Lung microvascular endothelial cell (primary cell): ENCODE measurements at places on chromosomes 3 and 15.

DNA sequence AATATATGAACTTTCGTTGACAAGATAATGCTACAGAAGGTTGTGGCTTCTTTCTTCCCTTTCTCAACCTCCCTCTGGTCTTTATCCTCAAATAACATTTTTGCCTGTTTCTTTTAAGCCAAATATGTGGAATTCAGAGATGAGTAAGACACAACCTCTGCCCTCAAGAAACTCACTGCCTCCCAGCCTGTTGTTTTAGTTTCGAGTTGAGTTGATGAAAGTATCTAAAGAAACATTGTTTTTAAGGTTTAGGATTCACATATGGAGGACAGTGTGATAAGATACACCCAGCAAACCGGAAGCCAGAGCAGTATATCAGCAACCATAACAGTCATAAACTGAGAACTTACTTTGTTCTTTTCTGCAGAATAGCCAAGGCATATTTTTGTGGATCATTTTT, 218.6 kb downstream of the THSD4 start:
- no peak for DNase-seq

- DNase-seq, result no peak
Measured at GRCh38 chr15:74517096-74517495, 23.9 kb upstream of the ARID3B start.

- no peak for DNase-seq
Measured at GRCh38 chr15:63759752-63760151, 74.0 kb downstream of the HERC1 start.

GRCh38 chr3:78035131-78035641, 995.3 kb downstream of the ROBO2 start:
- no peak for DNase-seq

GRCh38 chr3:114668099-114668498, 374.3 kb downstream of the TIGIT start:
- no peak for DNase-seq

GRCh38 chr3:126711121-126711760, 7.2 kb downstream of the CHCHD6 start:
- DNase-seq, result no peak

DNA sequence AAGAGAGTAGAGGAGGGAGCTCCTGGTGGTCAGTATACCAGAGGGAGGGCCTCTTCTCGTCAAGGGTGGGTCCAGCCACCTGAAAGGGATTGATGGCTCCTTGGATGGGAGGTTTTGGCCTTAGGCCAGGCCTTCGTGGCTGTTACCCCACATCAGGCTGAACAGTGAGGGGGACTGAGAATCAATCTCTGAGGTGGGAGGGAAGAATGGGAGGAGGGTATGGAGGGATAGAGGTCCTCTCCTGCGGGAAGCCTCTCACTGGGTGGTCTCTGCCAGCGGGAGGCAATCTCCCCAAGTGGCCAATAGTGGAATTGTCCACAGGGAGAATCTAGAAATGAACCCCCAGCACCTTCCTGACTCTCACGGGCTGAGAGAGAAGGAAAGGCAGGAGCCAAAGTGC, 53.5 kb downstream of the BSN start:
- DNase-seq, result no peak

GRCh38 chr3:123286308-123287023, 84.7 kb downstream of the SEC22A start:
- peak; percentile 79 for DNase-seq

GRCh38 chr3:141257961-141258360, 26.3 kb downstream of the PXYLP1 start:
- no peak for DNase-seq

DNA sequence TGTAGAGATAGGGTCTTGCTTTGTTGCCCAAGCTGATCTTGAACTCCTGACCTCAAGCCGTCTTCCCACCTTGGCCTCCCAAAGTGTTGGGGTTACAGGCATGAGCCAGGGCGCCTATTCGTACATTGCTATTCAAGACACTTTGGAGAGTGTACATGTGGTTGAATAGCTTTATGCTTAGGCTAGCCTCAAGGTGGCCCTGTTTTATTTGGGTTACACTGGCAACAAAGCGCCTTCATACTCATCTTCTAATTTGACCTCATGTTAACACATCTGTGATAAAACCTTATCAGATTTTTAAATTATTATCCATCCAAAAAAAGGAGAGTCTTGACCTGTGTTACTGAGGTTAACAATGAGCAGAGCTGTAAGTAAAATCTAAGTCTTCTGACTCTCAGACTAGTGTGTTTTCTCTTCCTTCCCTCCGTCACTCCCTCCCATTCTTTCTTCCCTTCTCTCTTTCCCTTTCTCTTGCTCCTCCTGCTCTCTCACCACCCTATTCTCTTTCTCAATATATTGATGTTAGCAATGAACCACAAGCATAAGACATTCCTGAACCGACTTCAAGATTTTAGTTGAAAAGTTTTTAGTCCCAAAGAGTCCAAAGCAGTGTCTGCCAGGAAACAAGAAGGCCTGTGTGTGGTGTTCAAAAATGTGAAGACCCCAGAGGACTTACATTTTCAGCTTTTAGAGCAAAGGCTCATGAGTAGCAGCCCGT, 603.7 kb upstream of the CFAP20DC start:
- no peak for DNase-seq

GRCh38 chr3:61060411-61060861, 190.8 kb downstream of the FHIT start:
- DNase-seq, result no peak

DNA sequence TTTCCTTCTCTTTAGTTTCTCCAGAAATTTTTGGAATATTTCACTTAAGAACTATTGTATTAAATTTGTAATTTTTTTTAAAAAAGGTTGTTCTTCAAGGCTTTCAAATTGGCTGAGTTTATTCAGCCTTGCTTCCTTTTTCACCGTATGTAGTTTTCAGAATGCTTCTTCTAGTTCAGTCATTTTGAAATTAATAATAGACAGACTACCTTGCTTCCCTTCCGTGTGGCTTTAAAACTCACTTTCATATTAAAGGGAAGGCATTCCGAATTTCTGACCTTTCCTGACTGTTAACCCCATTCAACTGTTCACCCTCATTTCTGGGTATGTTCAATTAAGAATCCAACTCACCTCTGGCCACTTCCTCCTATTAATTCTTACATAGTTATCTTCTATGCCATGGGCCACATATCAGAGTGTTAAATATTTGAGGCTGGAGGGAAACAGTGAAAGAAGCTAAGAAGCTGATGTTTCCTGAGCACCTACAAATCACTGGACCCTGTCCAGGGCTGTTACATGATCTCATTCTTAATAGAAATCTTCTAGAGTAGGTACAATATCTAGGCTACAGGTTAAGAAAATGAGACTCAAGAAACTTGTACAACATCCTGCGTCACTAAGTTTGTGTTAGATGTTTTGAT, 237.5 kb downstream of the P3H2 start:
- DNase-seq, result no peak

GRCh38 chr15:26872206-26872605, 5.3 kb downstream of the GABRA5 start:
- no peak for DNase-seq

GRCh38 chr3:196193736-196194541, 17.3 kb downstream of the ZDHHC19 start:
- DNase-seq, result no peak

- DNase-seq, result no peak
Measured at GRCh38 chr3:66406163-66406562, 94.7 kb downstream of the LRIG1 start.

DNA sequence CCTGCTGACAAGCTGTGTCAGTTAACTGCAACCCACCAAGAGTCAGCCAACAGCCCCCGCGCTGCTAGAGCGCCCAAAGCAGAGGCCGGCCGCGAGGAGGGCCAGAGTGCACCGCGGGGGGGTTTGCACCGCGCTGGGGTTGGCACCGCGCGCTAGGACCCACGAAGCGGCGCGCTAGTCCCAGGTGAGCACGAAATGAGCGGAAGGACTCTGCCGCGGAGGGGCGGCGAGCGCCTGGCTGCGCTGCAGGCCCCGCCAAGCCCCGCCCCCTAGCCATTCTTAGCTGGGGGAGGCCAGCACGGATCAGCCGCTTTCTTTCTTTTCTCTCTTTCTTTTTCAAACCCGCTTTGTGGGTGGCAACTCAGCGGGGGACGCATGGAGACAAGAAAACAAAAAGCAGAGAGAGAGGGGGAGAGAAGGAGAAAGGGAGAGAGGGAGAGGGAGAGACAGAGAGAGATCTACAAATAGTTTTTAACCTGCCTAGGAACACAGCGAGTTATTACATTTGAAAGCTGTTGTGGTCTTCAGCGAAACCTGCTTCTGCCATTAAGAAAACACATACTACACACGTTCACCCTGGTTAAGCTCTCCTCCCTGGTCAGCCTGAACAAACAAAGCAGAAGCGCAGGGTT, 6.9 kb upstream of the FOXB1 start:
- no peak for DNase-seq

DNA sequence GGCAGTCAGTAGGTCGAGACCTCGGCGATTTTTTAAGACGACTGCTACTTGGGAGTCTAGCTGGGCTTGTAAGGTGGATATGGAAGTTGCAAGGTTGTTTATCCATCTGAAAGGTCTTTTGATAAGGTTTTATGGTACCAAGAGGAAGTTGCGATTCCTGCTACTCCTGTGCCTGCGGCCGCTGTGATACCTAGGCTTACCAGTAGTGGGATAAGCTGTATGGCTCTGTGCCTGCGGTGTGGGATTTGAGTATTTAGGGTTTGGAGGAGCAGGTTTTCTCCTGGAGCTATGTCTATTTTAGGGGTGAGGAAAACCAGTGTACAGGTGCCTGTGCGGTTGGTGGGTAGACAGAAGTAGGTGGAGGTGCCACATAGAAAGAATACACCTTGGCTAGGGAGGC, 1059.8 kb downstream of the SI start:
- no peak for DNase-seq

- DNase-seq, result no peak
Measured at GRCh38 chr3:133460809-133461208, 61.0 kb downstream of the BFSP2 start.

DNA sequence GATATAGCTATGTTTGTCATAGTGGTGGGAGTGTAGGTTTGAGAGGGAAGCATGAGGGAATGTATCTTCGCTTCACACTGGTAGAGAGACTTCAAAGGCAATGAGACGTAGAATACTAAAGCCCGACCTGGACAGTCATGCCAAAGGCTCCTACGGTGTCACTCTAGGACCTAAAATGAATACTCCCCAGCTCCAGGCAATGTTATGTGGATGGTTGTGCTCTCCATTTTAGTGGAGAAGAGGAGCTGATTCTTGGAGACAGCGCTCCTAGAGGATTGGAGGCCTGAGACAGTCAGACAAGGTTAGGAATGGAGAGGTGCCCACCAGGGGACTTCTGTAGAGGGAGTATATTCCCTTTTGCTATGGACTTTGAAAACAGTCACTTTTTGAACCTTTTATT, 260.1 kb downstream of the MEX3B start:
- no peak for DNase-seq

GRCh38 chr3:20123131-20123652, 62.8 kb downstream of the SGO1 start:
- DNase-seq, result no peak

DNA sequence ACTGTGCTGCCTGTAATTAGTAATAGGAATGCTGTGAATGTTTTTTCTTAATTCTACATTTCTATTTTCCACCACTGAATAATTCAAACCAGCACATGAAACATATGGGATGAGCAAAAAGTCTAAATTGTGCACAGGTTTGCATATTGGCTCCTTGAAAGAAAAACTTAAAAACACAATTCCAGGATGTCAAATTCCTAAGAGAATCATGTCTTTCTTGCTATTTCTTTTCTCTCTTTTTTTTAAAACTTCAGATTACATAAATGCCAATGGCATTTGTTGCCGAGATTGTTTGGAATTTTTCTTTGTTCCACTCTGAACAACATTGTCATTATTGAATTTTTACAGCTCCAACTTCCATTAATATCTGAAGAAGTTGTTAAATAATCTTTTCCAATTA, 60.8 kb downstream of the VGLL3 start:
- DNase-seq, result no peak

- DNase-seq, result peak; percentile 94
Measured at GRCh38 chr3:104879919-104880318, 486.8 kb upstream of the ALCAM start.

GRCh38 chr3:57622362-57622761, 25.2 kb upstream of the ARF4 start:
- no peak for DNase-seq

- no peak for DNase-seq
Measured at GRCh38 chr3:13203398-13204176, 130.4 kb upstream of the IQSEC1 start.

GRCh38 chr15:62644889-62645742, 397.4 kb upstream of the TPM1 start:
- no peak for DNase-seq

- DNase-seq, result peak; percentile 82
Measured at GRCh38 chr3:124168271-124168670, 176.3 kb upstream of the ROPN1 start.

DNA sequence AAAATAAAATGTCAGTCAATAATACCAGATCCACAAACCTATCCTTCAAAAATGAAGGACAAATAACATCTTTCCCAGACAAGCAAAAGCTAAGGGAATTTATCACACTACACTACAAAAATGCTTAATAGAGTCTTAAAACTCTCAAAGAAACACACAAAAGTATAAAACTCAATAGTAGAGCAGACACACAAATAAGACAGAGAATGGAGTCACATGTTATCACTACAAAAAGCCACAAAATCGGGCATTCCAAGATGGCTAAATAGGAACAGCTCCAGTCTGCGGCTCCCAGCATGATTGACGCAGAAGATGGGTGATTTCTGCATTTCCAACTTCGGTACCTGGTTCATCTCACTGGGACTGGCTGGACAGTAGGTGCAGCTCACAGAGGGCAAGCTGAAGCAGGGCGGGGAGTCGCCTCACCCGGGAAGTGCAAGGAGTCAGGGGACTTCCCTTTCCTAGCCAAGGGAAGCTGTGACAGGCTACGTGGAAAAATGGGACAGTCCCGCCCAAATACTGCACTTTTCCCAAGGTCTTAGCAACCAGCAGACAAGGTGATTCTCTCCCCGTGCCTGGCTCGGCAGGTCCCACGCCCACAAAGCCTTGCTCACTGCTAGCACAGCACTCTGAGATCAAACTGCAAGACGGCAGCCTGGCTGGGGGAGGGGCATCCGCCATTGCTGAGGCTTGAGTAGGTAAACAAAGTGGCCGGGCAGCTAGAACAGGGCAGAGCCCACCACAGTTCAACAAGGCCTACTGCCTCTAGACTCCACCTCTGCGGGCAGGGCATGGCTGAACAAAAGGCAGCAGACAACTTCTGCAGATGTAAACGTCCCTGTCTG, 46.3 kb downstream of the SENP7 start:
- no peak for DNase-seq

DNA sequence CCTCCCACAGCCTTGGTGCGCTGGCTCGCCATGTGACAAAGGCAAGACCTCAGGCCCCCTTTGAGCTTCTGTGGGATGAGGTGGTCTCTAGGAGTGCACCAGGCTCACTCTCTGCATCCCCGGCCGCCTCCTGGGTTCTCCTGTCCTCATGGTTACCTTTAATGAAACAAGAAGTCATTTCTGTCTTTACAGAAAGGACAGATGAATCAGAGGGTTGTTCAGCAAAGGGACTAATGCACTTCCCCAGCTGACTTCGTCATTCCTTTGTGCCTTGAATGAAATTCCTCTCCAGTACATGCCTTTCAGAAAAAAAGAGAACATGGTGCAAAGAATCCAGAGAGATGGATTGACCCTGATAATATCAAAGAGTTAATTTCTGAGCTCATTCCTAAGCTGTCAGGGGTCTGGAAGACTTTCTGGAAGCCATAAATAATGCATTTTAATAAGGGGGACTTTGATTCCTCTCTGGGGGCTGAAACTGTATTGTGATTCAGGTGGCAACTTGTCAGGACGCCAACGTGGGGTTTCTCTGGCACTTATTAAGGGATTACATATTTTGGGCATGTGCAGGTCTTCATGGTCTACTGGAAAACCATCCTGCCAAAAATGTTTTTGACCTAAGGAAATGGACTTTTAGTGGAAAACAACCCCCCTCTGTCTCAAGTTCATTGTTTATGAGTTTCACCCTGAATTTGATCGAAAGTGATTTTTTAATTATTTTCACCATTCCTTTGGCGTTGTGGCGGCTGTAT, 122.7 kb downstream of the FBLN2 start:
- no peak for DNase-seq
